Activated CD8-positive, alpha-beta T cell treated with anti-CD3 and anti-CD28 coated beads, Interleukin-2, amount 10 ng/mL, durations not matched to agents 7 days and 5 days (primary cell): ENCODE measurements at places on chromosomes 3 and 15. TPM values are rescaled to one million over a fixed set of nuclear protein-coding genes. Genes with fewer than 3 reads are reported as not detected.
A peak's percentile ranks its signal among the peaks of the same experiment; 100 is the strongest.

DNA sequence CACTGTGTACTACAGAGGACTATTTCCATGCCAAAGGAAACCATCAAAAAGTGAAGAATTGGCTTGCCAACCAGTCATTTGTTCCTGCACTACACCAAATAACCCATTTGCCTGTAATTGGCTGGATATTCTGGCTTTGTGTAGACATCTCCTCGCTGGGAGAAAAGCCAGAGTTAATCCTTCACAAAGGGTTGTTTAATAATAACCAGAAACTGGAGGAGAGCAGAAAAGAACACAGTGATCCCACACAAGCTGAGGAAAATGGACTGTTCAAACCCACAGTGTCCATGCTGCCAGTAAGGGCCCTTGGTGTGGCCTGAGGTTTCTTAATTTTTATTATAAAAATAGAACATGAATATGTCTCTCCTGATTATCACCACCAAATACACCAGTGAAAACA lies 294.0 kb downstream of the RORA start:
- no peak for DNase-seq

DNA sequence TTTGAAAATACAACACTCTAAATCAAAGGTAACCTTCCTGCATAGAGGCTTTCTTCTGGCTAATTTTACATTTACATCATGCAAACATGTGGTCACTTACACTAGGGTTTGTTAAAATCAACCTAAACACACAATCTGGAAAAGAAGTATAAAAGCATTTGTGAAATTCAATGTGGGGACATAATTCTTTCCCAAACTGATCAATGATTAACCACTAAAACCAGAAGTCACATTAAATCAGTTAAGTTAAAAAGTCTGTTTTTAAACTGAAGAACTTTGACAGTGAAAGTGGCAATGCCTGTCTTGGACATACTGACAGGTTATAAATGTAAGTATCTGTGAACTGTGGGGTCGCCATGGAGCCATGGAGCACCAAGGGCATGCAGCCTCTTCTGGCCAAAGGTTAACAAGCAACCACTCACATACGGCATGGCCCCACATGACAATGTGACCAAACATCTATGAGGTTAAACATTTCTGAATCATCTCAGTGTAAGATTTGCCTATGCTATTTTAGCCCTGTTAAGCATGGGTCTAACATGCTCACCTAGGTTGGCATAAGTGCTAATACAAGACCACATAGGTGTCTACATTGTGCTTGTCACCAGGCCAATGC lies 278.2 kb downstream of the CTNNB1 start:
- DNase-seq: no peak

- DNase-seq: no peak
Observed at GRCh38 chr3:188082450-188082849, 71.5 kb upstream of the LPP start.

- DNase-seq: no peak
Observed at GRCh38 chr15:93063262-93063671, 25.7 kb downstream of the RGMA start.

DNA sequence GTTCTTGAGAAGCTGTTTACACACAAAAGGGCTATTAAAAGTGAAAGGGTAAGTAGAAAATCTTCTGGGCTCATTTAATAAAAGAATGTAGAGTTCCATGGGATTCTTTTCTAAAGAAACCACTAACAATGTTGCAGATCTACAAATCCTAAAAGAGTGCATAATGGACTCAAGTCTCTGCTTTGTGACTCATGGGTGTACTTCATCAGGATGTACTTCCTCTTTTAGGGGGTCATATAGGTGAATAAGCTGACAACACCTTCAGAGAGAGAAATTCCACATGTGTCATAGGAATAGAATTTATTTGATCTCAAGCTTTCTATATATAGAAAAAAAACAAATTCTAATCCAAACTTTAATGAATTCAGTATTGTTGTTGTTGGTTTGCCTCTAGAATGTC lies 355.5 kb downstream of the TIGIT start:
- no peak for DNase-seq

GRCh38 chr15:46848704-46849103 lies 868.6 kb upstream of the SEMA6D start:
- no peak for DNase-seq

DNA sequence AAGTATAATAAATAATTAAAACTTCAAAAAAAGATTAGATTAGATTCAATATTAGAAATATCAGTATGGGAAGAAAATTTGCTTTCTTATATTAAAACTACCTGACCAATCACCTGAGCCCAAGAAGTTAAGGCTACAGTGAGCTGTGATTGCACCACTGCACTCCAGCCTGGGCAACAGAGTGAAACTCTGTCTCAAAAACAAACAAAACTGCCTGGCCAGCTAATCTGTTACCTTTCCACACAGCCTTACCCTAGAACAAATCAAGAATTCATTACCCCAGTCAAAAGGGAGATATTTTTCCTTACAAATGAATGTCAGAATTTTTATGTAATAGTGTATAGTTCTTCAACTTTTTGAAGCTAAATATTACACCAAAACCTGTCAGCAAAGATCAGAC lies 117.0 kb upstream of the MANF start:
- DNase-seq: no peak

DNA sequence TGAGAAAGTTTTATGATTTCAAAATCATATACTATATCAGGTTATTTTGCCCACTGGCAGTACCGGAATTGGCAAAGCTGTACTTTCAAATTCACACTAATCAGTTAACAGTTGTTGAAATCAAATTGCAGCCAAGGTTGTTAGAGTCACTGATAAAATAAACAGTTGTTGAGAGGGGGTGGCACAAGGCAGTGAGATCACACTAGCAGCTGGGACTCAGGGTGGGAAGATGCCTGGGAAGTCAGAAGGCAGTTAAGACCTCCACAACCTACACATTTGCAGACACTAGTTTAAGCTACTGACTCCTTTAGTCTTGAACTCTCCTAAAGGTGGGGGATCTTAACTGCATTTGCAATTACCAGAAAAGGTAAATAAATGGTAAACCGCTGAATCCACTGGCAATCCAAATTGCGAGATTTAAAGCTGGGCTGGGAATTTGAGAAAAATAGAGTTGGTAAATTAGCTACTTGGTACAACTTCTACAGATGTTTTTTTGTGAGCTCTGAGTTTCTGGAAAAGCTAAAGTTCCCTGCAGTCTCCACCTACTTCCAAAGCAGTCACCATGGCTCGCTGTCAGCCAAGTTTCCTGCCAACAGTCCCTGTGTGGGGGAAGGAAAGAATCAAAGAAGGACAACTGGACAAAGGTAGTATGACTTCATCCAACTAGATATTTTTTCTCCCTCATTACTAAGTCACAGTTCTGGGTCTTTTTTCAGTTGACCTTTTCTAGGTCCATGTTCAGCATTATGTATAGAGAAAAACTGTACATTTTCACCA lies 105.7 kb downstream of the ZNF385D start:
- DNase-seq: no peak

DNA sequence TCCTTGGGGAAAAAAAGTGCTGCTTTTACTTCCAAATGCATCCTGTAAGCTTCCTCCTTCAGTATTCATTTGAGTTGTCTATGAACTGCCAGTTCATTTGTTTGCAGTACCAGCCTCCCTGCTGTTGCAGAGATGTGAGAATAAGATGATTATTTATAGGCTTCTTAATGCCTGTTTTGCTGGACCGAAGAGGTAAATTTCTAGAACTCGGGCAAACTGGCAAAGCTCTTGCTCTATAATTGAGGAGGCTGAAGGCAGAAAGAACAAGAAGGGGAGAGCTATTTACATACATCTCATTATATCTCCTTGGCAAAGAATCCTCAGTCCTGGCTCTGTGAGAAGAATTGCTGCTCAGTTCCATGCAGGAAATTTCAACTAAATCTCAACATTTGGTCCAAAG lies 790.4 kb downstream of the GRM7 start:
- DNase-seq: no peak

DNA sequence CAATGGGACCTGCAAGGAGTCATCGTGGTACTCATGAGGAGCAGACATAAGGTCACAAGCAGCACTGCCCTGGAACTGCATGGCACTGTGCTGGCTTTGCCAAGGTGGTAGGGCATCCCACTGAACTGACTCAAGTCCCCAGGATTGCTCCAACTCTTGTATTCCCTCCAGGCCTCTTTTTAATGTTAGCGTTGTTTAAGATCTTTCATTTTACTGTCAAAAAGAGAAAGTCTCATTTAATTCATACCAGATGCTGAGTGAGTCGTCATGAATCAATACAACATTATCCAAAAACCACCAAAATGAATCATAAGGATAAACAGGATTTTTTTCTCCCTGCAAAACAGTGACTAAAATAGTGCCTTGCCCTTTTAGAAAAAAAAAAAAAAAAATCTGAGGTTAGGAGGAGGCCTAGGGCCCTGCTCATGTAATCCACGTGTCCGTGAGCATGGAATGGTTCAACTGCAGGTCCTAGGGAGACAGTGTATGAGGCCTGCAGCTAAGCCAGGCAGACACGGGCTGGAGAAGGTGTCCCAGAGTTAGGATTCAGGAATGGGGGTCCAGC lies 36.7 kb upstream of the BLM start:
- no peak for DNase-seq

DNA sequence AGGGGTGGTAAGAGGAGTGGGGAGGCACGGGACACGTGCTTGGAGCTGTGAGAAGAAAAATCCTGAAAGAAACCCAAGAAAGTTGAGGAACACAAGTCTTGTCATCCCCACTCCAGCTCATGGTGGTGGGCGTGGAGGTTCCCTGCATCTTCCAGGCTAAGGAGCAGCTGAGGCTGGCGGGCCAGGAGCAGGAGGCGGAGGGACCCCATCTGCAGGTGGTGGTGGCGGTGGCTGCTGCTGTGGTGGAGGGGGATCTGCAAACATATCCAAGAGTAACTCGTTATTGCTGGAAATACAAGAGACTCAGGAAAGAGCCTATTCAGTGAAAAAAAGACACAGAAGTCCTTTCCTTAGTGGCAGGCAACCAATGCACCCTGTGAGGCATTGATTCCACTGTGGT lies 9.4 kb upstream of the CSPG5 start:
- DNase-seq: no peak

DNA sequence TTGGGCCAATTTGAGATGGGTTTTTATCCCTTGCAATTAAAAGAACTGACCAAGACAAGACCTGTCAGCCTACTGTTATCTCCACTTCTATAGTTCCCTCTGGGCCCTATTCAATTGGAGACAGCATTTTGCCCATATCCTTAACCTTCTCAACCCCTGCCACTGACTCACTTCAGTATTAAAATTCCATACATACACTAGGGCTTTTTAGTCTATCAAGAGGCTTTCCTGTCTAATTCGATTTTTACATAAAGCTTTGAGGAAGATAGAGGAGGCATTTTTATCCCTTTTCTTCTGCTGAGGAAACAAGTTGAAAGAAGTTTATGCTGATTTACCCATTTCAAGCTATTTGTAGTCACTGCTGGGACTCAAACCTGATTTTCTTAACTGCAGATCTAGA lies 51.1 kb downstream of the GTF2E1 start:
- DNase-seq: no peak

DNA sequence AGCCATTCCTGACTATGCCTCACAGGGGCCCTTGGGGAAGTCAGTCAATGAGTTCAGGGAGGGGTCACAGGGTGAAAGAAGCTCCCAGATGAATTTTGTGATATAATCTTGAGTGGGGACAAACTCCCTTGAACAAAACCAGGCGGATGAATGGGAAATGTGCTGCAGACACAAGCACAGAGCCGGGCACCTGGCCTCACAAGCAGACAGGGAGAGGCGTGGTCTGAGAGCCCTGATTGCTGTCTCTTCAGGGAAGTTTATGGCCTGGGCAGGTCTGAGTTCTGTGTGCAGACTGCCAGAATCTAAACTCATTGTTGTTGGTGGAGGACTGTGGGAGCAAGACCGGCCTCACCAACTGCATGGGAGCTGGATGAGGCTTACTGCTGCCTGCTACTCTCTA lies 591.8 kb downstream of the EPHA3 start:
- no peak for DNase-seq

- DNase-seq: no peak
Observed at GRCh38 chr3:154085071-154085470, 36.1 kb upstream of the ARHGEF26 start.

GRCh38 chr3:53130179-53131061 lies at the start of gene RFT1:
Gene RFT1 (minus strand): TSS chr3:53130435. CDS start chr3:53130400, 35 bp downstream.
- peak; percentile 99 for DNase-seq

DNA sequence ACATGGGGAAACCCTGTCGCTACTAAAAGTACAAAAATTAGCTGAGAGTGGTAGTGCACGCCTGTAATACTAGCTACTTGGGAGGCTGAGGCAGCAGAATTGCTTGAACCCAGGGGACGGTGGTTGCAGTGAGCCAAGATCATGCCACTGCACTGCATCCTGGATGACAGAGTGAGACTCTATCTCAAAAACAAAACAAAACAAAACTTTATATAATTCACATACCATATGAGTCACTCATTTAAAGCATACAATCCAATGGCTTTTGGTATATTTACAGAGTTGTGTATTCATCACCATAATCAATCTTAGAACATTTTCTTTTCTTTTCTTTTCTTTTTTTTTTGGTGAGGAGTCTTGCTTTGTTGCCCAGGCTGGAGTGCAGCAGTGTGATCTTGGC lies 8.7 kb downstream of the PXK start:
- DNase-seq: no peak

GRCh38 chr3:72127844-72128243 lies 342.9 kb upstream of the PROK2 start:
- DNase-seq: no peak

- peak; percentile 32 for DNase-seq
Observed at GRCh38 chr3:69095636-69096035, 10.9 kb downstream of the ARL6IP5 start.

GRCh38 chr3:181773921-181774320 lies 62.2 kb downstream of the SOX2 start:
- no peak for DNase-seq

DNA sequence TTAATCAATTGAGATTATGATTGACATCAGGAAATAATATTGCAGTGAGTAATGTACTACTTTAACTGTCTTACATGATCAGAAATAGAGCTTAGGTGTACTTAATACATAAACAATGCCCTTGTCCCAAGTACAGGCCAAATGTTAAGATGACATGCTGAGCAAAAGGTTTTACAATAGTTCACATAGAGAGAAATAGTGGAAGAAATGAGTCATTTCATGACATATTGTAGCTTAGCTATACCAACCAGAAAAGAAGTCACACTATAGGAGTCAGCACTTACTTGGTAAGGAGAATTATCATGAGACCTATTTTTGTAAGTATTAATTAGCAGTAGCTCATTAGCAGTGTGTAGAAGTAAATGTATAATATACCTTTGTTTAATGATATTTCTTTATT lies 96.4 kb upstream of the NANOGP8 start:
- no peak for DNase-seq

- DNase-seq: no peak
Observed at GRCh38 chr3:45975686-45976085, 19.9 kb downstream of the FYCO1 start.

DNA sequence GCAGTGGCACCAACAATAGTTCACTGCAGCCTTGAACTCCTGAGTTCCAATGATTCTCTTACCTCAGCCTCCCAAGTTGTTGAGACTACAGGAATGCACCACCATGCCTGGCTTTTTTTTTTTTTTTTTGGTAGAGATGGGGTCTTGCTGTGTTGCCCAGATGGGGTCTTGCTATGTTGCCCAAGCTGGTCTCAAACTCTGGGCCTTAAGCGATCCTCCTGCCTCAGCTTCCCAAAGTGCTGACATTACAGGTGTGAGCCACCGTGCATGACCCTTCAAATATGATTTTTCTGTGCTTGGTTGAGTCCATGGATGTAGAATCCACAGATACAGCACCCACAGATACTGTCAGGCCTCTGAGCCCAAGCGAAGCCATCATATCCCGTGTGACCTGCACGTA lies 30.2 kb upstream of the IDH2 start:
- DNase-seq: no peak

CEMIP gene
- total RNA-seq: not detected

PDCD10 gene
- 72.2 TPM for total RNA-seq

SLC22A13 gene
- 0.58 TPM for total RNA-seq

IGF2BP2 gene
- 0.32 TPM for total RNA-seq

TUSC2 gene
- total RNA-seq: 18.5 TPM
